Large intestine (tissue), 12 donors: ENCODE measurements at places on chromosomes 1 and 21.

GRCh38 chr1:207873055-207873890 lies 37.7 kb downstream of the CD34 start:
- DNase-seq, result no peak

- DNase-seq, result no peak
These were observed 155.8 kb upstream of the PTGFR start for GRCh38 chr1:78334952-78335351.

GRCh38 chr1:227725046-227725445 lies 10.1 kb downstream of the JMJD4 start:
- no peak for DNase-seq

DNA sequence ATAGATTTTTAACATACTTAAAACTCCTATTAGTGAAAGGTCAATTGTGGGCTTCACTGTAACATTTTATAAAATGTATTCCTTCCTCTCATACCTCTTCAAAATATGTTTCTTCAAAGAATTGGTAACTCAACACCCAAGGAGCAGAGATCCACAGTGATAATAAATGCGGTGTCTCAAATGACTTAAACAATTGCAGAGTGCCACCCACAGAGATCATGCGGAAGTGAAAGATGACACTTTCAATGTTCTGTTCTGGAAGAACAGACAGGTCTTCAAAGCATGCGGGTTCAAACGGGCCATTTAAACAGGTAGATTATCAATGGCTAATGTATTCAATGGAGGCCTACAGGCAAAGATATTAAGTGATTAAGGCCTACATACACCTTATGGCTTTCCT lies 157.0 kb upstream of the GREM2 start:
- no peak for DNase-seq
